ENCODE measurements at places on chromosomes 6 and 20.
A peak's percentile ranks its signal among the peaks of the same experiment; 100 is the strongest.

DNA sequence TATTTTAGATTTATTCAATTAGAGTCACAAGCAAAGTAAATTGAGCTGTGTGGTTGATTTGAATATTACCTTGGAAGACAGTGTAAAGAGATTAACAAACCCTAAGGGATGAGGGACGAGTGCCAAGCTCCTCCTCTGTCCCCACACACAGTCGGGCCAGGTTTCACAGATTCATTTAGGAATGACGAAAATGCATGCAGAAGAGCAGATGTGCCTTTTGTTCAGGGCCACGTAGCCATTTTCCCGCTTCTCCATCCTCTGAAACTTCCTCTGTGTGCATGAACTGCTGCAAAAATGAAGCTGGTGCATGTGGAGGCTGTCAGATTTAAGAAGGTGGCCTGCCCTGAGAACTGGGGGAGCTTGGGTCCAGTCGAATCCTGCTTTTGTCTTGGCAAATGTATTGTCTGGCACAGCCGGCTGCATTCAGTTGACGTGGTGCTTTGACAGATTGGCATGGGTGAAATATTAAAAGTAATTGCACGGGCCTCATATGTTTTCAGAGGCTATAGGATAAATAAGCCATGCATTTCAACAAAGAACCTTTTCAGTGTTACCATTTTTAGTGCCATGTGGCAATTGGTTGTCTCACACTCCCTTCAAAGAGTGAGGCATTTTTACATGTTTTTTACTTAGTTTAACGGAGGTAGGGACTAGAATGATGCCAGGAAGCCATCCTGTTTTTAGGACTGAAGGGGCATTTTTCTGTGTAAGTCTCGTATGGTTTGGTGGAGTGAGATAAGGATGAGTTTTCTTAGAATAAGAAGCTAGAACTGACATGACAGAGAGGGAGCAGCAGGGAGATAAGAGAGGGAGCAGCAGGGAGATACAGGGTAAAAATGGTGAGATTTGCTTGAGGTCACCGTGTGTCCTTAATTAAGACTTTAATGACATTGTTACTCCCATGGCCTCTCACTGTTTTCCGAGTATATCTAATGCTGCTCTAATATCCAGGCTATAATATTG, 361.1 kb downstream of the NRN1 start:
- DNase-seq: no peak

- DNase-seq: peak; percentile 85
Measured at GRCh38 chr20:10281911-10282310, 63.3 kb downstream of the SNAP25 start.

- DNase-seq: no peak
Measured at GRCh38 chr6:72624557-72625160, 2.8 kb downstream of the KCNQ5 start.

DNA sequence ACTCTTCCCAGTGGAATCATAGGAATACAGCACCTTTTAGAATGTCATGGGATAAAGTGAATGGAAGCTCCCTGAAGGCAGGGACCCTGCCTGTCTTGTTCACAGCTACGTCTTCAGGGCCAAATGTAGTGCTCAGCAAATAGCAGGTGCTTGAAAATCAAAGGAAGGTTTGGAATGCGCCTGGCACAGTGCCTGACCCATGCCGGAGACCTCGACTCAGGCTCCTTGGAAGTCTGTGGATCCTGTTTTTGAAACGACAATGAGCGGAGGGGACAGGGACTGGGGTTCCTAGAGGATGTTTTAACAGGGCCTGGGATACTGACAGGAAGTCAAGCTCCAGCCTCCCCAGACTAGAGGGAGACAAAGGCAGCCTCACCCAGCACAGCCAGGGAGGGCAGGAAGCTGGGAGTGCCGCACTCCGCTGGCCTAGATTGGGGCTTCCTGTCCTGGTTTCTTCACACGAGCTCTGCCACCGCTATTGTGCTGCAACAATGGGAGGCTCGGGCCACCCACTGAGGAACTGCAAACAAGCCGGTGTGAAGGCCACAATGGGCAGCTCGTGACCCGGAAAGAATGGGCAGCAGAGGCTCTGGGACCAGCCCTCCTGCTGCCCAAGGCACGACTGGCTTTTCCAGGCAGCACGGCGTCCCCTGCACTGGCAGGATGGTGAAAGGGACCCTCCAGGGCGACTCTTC, 76.7 kb downstream of the PREX1 start:
- DNase-seq: no peak

DNA sequence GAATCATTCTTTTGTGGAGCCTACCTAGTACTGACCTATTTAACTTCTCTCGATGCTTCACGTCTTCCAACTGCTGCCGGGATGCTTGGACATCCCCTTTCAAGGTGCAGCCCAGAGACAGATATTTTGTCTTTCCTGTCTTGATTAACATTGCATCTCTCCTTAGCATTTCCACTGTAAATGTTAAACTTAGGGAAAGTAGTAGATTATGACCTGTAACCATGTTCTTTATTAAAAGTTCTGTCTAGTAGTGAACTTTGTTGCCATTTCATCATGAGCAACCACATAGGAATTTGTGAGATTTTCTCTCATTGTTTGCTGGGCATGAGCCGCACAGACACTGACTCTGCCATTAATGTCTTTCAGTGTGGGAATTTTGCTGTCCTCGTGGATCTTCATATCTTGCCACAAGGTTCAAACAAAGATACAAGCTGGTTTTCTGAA, 117.9 kb downstream of the JAG1 start:
- no peak for DNase-seq

GRCh38 chr6:162973980-162974379, 246.2 kb downstream of the PACRG start:
- DNase-seq: no peak

DNA sequence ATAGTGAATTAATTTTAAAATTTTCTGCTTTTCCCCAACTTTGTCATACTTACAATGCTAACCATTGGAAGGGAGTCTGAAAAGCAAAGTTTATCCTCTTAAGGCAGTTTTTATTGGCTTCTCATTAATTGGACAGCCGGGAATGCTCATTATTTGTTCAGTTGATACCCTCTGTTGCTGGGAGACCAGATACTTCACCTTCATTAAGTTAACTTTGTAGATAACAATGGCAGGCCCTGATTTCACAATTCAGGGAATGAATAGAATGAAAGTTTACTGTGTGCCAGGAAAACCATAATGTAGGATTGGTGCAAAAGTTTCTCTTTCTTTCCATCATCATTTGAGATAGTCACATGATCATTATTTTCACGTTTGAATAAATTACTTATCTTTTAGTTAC, 49.0 kb downstream of the COL19A1 start:
- DNase-seq: no peak

DNA sequence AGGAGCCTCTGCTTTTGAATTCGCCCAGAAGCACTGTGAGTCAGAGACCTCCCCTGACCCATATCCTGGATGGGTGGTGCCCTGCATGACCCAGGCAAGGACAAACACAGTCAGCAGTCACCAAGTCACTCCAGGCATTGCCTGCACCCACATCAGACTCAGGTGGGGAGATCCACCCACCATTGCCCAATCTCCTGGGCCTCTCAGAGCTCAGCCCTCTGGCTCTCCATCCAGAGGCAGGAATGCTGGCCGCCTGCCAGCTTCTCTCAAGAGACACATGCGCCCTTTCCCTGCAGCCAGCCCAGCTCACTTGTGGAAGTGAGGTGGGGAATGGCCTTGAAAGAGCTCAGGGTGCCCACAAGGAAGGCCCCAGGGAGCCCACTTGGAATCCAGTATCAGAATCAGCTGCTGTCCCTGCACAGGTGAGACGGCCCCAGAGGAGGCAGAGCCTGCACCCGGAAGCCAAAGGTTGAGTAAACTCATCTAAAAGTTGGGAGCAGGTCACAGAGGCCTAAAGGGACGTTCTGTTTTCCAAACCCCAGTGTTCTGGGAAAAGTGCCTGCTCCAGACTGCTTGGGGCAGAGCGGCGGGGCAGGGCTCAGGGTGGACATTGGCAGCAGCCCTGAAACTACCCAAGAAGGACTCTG, 129.8 kb downstream of the PREX1 start:
- no peak for DNase-seq

- no peak for DNase-seq
Measured at GRCh38 chr6:108565091-108565766, 4.5 kb downstream of the FOXO3 start.

Measured in SK-N-MC (cell line).